ENCODE measurements at places on chromosomes 5 and 9. TPM values are rescaled to one million over a fixed set of nuclear protein-coding genes. Genes with fewer than 3 reads are reported as not detected.
A peak's percentile ranks its signal among the peaks of the same experiment; 100 is the strongest.

The RAD17 gene
- total RNA-seq, result 13.3 TPM

The TLE1 gene
- total RNA-seq, result 40.3 TPM

DNA sequence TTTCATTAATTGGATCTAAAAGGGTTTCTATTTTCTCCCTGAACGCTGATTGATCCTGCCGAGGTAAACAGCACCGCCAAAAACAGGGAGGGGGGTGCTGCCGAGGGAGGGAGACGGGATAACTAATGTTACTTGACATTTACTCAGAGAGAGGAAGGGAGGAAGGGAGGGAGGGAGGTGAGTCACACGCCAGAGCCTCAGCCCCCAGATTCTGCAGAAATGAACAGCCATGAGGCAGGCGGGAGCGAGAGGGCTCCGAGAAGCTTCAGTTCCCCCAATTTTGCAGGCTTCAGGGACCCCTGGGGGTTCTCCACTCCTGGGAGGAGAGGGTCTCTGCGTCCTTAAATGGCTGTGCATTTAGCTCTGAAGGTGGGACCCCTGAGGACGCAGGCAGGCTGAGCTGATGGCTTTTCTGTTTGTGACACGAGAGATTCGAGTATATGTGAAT, 59.1 kb upstream of the IER5L start:
- DNase-seq, result peak; percentile 65

- DNase-seq, result no peak
Measured at GRCh38 chr5:157924931-157925729, 66.2 kb upstream of the CLINT1 start.

- DNase-seq, result no peak
Measured at GRCh38 chr9:122197426-122197825, 31.3 kb downstream of the LHX6 start.

GRCh38 chr9:127132921-127133647, 10.6 kb upstream of the ANGPTL2 start:
- DNase-seq, result peak; percentile 75

GRCh38 chr9:24298912-24299311, 246.8 kb downstream of the IZUMO3 start:
- no peak for DNase-seq

DNA sequence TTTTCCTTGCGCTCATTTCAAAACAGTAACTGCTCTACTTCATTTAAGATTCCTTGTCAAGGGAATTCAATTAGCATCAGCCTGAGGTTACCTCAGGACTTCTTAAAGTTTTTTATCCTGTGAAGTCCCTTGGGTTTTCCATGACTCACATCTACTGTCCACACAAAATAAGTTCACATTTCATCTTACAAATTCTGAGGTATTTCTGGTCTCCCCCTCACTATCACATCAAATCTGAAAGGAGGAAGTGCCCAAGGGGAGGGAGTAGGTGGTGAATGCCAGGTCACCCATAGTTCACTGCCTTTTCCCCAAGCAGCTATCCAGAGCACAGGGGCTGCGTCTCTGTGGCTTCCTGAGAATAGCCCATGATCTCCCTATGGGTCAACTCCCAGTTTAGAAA, 227.1 kb upstream of the NREP start:
- DNase-seq, result peak; percentile 92

DNA sequence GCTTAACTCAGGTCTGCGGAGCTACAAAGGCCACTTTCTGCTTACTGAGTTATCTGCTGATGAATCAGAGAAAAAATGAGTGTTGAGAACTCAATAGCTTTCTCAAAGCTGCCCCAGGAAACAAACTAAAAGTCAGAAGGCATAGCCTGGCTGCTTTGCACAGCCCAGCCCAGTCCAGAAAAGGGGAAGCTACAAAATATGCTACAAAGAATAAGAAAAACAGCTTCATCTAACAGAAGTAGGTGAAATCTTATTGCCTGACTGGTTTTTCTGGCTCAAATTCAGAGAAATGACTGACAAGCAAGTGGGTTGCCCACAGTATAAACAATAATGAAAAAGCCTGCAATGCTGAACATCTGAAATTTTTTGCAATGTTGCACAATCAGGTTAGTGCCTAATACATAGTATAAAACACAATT, 156.2 kb downstream of the PPP2R2B start:
- DNase-seq, result peak; percentile 16

Measured in IMR-90 (cell line).